Inflammatory macrophage treated with lipopolysaccharide for 4 hours (primary cell): ENCODE measurements at places on chromosomes 11 and 22.

GRCh38 chr11:10823152-10823579, 14.4 kb upstream of the EIF4G2 start:
- no peak for DNase-seq

DNA sequence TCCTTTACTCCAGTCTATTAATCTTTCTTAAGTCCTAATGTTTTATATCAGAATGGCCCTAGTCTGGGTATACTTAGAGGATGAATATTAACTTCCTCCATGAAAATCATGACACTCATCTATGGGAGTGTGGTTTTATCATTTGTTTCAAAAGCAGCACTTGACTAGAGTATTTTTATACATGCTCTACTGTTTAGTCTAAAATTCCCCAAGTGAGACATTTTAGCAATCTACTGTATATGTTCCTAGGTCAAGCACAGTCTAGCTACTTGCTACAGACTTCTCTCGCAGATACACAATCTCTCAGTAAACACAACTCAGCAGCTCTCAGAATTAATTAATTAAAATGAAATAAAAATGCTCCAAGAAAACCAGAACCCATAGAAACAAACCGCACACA, 2.9 kb upstream of the HBB start:
- no peak for DNase-seq

DNA sequence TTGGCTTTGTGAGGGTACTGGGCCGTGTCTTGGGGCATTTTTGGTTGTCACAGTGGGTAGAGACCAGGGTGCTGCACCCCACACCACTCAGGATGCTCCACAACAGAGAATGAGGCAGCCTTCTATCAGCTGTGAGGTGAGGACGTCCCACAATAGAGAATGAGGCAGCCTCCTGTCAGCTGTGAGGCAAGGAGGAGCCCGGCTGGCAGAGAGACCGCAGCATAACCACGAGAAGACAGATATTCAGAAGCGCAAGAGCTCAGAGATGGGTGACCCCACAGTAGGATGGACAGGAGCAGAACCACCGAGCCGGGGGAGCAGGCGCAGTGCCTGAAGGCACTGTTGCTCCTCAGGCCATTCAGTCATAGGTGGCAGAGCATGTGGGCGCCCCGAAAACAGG, 47.6 kb downstream of the AP2A2 start:
- no peak for DNase-seq

GRCh38 chr22:37187552-37187890, 526 bp downstream of the C1QTNF6 start:
- no peak for DNase-seq

GRCh38 chr11:45538939-45539338, 126.5 kb downstream of the CHST1 start:
- DNase-seq = no peak

DNA sequence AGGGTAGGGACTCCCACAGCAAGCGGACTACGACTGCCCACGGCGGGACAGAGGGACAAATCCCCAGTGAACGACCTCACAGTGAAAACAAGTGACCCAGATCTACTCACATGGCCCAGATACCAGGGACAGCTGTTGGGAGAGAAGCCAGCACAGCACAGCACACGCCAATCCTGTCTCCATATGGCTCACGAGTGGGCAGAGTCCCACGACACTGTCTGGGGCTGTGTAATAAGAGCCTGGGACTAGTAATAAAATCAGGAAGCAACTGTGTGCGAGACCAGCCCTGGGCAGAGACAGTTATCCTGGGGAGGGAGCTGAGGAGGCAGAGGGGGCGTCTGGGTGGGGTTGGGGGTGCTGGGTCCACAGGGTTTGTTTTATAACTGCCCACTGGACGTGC, 385.0 kb downstream of the CTTN start:
- no peak for DNase-seq
